Activated naive CD8-positive, alpha-beta T cell treated with anti-CD3 and anti-CD28 coated beads, Interleukin-2, amount 10 ng/mL, durations not matched to agents 7 days and 5 days (primary cell): ENCODE measurements at places on chromosomes 4 and X. TPM values are rescaled to one million over a fixed set of nuclear protein-coding genes. Genes with fewer than 3 reads are reported as not detected.

The BRS3 gene
- total RNA-seq = not detected

The RPL34 gene
- total RNA-seq = 1,506 TPM

The RIBC1 gene
- 1.2 TPM for total RNA-seq

The TIGD4 gene
- total RNA-seq = 0.47 TPM

The GYG2 gene
- total RNA-seq = not detected

The TEX13D gene
- total RNA-seq = not detected

The CITED1 gene
- 0.40 TPM for total RNA-seq

The NEXMIF gene
- total RNA-seq = 1.3 TPM

The RBBP7 gene
- 150 TPM for total RNA-seq

The GNRHR gene
- not detected for total RNA-seq

The ATOH1 gene
- not detected for total RNA-seq

The SPATA18 gene
- 0.09 TPM for total RNA-seq

The XAGE1B gene
- total RNA-seq = not detected

The KDM5C gene
- 97.8 TPM for total RNA-seq

The GC gene
- total RNA-seq = not detected

The TMEM164 gene
- total RNA-seq = 22.3 TPM

The MGAT4D gene
- total RNA-seq = not detected
